ENCODE measurements at places on chromosomes 12 and 14.

DNA sequence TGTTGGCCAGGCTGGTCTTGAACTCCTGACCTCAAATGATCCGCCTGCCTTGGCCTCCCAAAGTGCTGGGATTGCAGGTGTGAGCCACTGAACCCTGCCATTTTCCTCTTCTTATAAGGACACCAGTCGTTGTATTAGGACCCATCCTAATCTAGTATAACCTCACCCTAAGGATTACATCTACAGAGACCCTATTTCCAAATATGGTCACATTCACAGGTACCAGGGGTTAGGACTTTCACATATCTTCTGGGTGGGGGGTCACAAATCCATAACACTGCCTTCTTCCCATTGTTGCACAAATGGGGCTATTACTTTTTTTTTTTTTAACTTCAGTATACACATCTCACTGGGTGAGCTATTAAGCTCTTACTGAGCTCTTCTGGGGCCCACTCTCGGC, 38.6 kb downstream of the ARF6 start:
- no peak for DNase-seq

GRCh38 chr12:88035907-88036289, 6.7 kb upstream of the C12orf50 start:
- DNase-seq: no peak

GRCh38 chr14:19878029-19878642, 3.2 kb downstream of the OR4K2 start:
- no peak for DNase-seq

GRCh38 chr12:88243982-88244381, 101.9 kb downstream of the TMTC3 start:
- no peak for DNase-seq

DNA sequence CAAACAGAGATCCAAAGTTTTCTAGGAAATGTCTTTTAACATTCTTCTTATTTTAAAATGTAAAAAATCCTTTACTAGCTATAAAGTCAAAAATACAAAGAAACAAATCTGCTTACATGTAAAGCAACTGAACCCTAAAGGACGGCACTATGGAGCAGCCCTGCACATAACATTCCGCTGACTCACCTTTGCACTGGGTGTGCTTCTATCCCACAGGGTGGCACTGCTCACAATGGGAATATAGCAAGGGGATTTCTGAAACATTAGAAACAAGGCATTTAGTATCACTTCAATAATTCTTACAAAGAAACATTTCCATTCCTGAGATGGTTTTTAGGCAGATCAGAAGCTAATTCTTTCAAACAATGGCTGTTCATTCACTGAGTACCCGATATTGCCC, 94.3 kb downstream of the C12orf42 start:
- no peak for DNase-seq

- no peak for DNase-seq
Measured at GRCh38 chr12:2902272-2902880, 11.7 kb downstream of the TULP3 start.

- DNase-seq: no peak
Measured at GRCh38 chr12:7035463-7035862, 17.2 kb upstream of the LPCAT3 start.

GRCh38 chr14:45198551-45198950, 54.5 kb downstream of the MIS18BP1 start:
- no peak for DNase-seq

Data from activated T-helper 2 cell treated with anti-CD3 and anti-CD28 coated beads, Interferon-gamma antibody, Interleukin-2, Interleukin-4, amounts not matched to agents 10 μg/mL and 5 μg/mL and 100 μg/mL, durations not matched to agents 14 hours and 24 hours and 36 hours (primary cell).